ENCODE measurements at places on chromosomes 7 and 10. TPM values are rescaled to one million over a fixed set of nuclear protein-coding genes. Genes with fewer than 3 reads are reported as not detected.
A peak's percentile ranks its signal among the peaks of the same experiment; 100 is the strongest.

Gene IDI2
- not detected for total RNA-seq

Gene ADAMTS14
- total RNA-seq: 0.30 TPM

Gene FAM25A
- not detected for total RNA-seq

Gene DRGX
- 0.18 TPM for total RNA-seq

Gene IRF5
- not detected for total RNA-seq

DNA sequence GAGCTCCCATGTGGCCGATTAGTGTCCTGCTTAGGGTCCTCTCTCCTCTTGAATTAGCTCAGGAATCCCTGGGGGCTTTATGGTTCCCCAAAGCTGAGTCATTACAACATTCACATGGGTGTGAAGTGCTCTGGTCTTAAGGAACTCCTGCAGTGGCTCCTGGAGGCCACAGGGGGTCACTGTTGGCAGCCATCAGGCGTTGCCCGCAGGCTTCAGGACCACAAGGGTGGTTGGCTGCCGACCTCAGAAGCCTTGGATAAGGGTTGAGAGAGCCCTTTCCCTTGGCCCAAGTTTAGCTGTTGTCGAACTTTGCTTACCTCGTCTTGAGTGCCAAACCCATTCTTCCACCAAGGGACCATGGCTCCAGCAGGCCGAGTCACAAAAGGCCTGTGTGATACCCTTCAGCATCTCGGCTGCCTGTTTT is 61.7 kb downstream of the SH2D4B start:
- peak; percentile 55 for DNase-seq

GRCh38 chr7:15471669-15471950 is 90.2 kb downstream of the AGMO start:
- no peak for DNase-seq

GRCh38 chr7:81682873-81683272 is 87.0 kb downstream of the HGF start:
- no peak for DNase-seq

GRCh38 chr7:112495810-112496462 is 15.1 kb downstream of the LSMEM1 start:
- no peak for DNase-seq

DNA sequence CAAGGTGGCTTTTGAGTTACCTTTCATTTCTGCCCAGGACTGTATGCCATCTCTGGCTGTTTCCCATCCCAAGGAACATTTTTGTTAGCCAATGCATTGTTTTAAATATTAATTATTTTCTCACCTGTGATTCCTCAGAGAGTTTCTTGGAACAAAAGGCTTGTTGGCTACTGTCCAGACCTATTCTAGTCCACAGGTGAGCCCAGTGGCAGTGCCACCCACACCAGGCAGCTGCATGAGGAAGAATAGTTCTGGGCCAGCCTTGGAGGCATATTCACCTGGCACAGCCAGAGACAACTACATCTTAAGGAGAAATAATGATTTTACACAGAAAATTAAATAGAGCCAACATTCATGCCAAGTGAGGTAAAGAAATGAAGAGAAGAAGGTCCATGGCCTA is 123.9 kb downstream of the C1GALT1 start:
- DNase-seq: no peak

DNA sequence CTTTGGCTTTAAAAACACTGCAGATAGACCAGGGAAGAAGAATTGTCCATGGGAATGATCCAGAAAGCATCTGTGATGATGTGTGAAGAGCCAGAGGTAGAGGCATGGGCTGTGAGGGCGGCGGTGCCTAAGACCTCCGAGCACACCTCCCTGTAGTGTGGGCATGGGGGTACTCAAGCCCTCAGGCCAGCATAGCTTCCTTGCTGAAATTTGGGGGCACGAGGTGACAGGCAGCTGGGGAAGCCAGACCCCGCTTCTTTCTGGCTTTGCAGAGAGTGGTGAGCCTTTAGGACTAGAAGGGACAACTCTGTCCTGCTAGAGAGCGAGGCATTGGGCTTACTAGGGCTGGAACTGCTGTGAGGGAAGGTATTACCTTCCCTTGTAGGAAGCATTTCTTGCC is 187.7 kb upstream of the SH2B2 start:
- no peak for DNase-seq

- DNase-seq: no peak
These were observed 630.1 kb downstream of the CALN1 start for GRCh38 chr7:71782051-71782450.

- no peak for DNase-seq
These were observed 82.7 kb downstream of the CPXM2 start for GRCh38 chr10:123808906-123809305.

DNA sequence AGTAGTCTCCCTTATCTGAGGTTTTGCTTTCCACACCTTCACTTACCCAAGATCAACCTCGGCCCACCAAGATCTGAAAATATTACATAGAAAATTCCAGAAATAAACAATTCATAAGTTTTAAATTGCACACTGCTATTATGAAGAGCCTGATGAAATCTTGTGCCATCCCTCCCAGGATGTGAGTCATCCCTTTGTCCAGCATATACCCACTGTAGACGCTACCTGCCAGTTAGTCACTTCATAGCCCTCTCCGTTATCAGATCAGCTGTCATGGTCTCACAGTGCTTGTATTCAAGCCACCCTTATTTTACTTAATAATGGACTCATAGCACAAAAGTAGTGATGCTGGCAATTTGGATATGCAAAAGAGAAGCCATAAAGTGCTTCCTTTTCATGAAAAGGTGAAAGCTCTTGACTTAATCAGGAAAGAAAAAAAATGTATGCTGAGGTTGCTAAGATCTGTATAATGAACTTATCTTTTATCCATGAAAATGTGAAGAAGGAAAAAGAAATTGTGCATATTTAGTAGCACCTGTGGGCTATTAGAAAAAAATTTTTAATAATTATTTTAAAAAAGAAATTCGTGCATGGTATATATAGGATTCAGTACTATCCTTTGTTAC is 9.8 kb upstream of the MRPS16 start:
- DNase-seq: no peak

DNA sequence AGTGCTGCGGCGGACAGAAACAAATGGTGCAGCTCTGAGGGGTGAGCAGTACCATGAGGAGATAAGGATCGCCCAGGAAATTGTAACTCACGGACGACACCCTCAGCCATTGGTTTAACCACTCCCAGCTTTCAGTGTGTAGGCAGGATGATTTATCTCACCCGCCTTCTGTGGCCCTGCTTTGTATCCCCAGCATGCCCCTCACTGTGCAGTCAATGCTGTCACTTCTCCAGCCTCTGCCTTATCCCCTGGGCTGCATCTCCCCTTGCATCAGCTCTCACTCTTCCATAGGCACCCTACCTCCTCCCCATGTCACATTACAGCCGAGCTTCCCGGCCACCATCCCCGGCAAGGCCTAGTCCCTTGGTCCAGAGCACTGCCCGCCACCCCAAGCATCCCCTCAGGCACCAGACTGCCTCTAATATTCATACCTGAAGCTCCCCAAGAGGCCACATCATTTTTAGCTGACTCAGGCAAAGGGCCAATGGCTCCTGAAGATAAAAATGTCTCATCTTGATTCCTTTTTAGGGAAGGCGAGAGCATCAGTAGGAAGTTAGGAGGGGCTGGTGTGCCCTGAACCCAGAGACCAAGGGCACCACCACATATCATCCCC is 77.1 kb downstream of the CARD11 start:
- no peak for DNase-seq

- no peak for DNase-seq
These were observed 61.7 kb upstream of the CCNY start for GRCh38 chr10:35274498-35275060.

DNA sequence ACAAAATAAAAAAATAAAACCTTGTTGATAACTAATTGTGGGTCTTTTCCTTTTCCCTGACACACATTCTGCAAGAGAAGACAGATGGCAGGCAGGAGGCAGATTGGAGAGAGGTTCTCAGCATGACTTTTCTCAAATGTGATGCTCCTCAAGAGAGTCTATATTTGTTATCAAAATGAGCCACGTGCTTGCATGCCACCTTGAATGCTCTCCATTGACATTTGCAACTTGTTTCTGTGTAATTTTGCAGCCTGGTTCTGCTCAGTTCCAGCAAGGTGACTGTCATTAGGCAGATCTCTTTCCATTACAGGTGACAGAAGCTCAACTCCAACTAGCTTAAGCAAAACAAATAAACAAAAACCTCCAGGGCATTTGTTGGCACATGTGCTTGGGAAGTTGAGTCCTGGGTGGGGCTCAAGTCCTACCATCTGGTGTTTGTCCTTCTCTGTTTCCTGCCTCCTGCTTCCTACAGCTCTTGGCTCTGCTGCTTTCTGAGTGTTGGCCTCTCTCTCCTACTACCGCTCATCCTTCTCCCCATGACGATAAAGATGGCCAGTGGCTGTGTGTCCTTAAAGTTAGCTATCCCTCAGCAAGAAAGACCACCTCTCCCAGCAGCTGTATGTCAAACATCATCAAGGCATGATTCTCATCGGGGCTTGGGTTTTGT is 56.7 kb downstream of the GRK5 start:
- DNase-seq: no peak

DNA sequence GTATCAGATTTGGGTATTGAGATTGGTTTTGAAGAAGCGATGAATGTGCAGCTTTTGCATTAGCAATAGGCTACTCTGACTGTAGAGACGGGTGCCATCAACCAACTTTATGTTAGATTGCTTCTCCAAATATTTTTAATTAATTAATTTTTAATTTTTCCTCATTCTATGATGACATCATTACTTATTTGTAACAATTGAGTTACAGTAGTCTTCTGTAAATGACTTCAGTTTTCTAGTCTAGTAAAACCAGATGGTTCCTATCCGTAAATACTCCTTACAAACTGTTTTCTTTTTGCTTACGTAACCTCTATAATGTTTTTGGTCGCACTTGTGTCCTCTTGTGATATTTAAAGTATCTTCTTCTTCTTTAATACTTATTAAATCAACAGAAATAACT is 118.1 kb downstream of the ZNF736 start:
- no peak for DNase-seq

- DNase-seq: peak; percentile 12
These were observed 357.4 kb downstream of the GLRX3 start for GRCh38 chr10:130493446-130494145.

DNA sequence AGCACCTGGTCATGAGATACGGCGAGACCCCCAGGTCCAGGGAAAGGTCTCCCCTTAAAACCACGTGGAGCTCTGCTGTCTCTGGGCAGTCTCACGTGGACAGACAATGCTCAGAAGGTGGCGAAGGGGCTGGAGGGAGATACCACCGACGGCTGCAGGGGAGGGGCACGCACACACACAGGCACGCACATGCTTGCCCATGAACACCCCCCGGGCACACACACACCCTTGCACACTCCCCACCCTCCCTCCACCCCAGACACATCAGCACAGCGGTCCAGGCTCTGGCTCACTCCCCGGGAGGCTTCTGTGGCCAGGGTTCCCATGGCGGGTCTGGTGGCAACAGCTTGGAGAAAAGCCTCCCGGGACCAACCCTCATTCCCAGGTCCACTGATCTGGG is 52.4 kb upstream of the TNRC18 start:
- DNase-seq: no peak

- DNase-seq: no peak
These were observed 284.4 kb upstream of the PHYHIPL start for GRCh38 chr10:58892031-58892531.

DNA sequence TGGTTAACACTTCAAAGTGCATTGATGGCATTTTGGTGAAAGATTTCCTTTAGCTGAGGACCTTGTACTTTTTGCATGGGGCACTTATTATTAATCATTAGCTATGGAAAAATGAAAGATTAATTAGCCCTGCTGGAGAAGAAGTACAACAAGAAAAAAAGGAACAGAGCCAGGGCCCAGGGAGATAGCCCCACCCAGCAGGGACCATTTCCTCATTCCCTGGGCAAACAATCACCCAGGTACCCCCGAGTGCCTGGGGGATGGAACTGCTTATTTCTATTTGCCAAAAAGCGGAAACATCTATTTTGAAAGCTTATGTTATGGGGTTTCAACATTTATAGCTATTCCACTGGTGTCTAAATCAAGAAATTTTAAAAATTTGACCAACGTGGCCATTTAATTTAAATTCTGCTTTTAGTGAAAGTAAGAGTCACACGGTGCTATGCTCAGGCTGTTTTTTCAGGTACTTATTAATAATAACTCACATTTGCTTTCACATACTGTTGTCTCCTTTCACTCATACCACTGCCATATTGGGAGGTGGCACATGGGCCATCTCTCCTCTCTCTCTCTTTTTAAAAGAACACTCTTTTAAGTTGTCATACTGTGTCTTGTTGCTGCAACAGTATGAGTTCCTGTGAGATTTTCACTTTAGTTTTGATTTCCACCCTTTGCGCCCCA is 143.6 kb upstream of the KIF5B start:
- no peak for DNase-seq

DNA sequence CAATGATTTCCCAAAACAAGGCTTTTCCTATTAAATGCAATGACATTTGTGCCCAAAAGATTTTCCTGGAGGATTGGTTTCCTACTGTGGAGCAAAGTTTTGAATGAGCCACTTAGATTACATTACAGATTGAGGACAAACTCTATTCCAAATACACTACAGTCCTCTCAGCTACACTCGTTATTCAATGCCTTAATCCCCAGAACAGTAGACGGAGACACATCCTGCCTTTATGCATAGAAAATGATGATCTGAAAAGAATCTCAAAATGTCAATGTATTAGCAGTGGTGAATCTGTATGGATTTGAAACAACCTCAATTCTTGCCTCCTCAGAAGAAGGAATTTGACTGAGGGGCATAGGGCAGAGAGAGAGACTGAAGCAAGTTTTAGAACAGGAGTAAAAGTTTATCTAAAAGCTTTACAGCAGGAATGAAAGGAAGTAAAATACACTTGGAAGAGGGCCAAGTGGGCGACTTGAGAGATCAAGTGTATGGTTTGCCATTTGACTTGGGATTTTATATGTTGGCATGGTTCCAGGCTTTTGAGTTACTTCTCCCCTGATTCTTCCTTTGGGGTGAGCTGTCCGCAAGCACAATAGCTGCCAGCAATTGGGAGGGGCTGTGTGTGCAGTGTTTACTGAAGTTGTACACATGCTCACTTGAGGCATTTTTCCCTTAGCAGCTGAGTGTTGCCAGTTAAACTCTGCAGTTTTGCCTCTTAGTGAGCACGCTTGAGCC is 891.9 kb upstream of the MBL2 start:
- DNase-seq: no peak

DNA sequence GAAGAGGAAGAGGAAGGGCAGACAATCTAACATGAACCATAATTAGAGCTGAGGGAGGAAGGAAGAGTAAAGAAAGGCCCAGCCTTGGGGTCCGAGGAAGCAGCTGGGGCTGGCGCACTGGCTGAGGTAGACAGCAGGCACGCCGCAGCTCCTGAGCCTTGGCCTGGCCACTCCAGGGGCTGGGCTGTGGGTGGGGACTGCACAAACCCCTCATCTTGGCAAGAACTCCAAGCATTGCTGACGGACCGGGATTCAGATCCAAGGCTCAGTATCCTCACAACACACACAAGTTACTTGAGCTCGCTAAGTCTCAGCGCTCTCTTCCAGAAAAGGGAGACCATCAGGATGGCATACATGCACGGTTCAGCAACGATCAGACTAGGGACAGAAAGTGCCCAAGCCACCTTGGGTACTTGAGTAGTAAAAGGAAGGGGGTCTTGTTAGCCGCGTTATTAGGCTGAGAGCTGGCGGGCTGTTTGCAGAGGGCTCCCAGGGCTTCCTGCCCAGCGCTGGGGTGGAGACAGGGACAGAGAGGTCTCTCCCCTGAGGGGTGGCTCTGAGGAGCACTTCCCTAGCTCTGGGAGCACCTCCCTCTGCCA is 4.5 kb downstream of the TNS3 start:
- DNase-seq: no peak

Measured in neural crest cell (in vitro differentiated cells).